Tibial nerve (tissue), 4 donors: ENCODE measurements at places on chromosomes 16 and 17.
A peak's percentile ranks its signal among the peaks of the same experiment; 100 is the strongest.

DNA sequence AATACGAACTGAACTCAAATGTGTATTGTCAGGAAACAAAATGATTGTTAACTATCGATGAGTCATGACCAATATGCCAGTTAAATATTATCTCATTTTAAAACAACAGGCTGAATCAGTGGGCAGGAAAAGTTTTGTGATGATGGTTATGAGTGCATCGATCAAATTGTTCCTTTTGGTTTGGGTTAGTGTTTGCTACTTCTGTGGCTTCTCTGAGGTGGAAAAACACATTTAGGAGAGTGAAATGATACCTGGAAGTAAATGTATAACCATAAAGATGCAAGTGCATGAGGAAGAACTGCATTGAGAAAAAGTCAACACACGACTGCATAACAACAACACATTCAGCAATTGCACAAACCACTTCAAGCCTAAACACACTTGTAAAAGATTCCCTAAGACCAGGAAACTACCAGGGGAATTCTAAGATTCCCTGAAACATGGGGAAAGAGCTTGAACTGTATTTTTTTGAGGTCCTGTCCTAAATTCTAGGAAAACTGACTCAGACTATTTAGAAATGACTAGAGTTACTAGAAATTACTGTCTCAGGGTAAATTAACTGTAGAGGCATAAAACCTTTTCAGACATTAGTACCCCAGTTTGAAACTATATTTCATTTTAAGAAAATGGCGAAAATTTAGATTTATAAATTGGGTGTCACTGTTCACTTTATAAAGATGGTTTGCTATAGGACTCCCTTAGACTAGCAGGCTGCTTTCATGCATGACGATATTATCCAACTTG is 44.8 kb downstream of the CDYL2 start:
- no peak overlapping the region for H3K4me3 ChIP-seq
- DNase-seq: no peak
- H3K4me1 ChIP-seq: no peaks in the 10 kb centered on the region

DNA sequence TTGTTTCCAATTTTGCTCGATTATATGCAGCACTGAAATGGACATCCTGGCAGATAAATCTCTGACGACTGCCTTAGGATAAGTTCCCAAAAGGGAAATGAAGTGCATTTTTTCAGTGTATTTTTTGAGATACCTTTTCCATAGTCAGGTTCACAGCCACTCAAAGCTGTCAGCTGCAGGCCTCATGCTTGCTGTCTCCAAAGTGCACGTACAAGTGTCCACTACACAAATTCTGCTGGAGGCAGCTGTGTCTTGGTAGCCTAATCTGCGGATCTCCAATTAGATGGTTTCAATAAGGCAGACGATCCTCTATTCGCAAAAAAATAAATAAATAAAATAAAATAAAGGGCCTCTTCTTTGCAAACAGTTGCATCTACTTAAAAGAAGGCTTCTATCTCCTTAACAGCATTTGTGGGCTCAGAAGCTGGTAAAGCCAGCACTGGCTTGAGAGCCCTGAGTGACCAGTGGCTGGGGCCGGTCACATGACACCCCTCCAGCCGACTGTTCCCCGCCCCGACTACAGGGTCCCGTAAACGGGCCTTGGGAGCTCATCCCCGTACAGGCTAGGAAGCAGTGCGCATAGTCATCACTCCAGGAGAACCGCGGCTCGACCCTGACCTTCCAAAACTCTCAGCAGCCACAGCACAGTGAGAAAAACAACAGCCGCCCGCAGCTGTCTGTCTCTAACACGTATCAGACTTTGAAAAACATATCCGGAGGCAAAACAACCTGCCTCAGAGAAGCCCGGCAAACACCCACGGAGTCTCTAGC is 18.8 kb downstream of the RPH3AL start:
- H3K27me3 ChIP-seq: no peaks in the 10 kb centered on the region
- H3K4me1 ChIP-seq: no peaks in the 10 kb centered on the region
- H3K27ac ChIP-seq: peak overlapping the region; percentile 82
- peak overlapping the region; percentile 23 for H3K4me3 ChIP-seq

- H3K27me3 ChIP-seq: no peaks in the 10 kb centered on the region
- H3K27ac ChIP-seq: no peak overlapping the region
- H3K36me3 ChIP-seq: no peaks in the 10 kb centered on the region
- H3K4me1 ChIP-seq: no peaks in the 10 kb centered on the region
- no peak for DNase-seq
- no peak overlapping the region for H3K4me3 ChIP-seq
Observed at GRCh38 chr17:49647256-49647585, 30.7 kb downstream of the SPOP start.

DNA sequence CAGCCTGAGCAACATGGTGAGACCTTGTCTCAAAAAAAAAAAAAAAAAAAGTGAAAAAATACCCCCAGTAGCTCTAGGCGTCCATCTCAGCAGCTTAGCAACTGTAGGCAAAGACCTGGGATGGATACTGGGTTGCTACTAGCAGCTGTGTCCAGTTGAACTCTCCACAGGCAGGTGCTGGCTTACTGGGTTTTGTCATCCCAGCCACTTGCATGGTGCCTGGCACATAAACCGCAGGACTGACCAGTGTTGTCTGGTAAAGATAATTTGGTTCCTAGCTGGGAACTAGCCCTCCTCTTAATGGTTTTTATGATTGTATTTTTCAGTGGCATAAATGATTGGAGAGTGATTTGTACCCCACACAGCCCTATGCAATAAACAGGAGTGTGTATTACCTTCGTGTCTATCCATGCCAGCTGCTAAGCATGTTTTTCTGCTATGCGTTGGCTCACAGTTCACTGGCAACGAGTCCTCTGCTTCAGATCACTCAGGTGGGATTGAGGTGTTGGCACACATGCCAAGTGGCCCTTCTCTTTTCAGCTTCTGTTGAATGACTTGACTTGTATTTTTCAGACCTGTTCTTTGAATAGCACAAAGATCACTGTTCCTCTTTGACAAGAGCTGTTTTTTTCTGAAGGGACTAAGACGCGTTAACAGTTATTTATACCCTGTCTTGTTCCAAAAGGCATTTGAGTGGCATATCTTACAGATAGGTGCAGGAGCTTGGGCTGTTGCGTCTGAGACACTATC is 352.9 kb downstream of the SNX29 start:
- H3K4me1 ChIP-seq: no peaks in the 10 kb centered on the region
- H3K27me3 ChIP-seq: no peaks in the 10 kb centered on the region
- H3K36me3 ChIP-seq: no peaks in the 10 kb centered on the region
- no peak overlapping the region for H3K4me3 ChIP-seq
- H3K27ac ChIP-seq: no peak overlapping the region

GRCh38 chr17:68576137-68576536 is 25.0 kb downstream of the FAM20A start:
- H3K4me1 ChIP-seq: peaks cover 44% of the 10 kb centered on the region
- H3K36me3 ChIP-seq: no peaks in the 10 kb centered on the region
- no peak overlapping the region for H3K27ac ChIP-seq
- H3K27me3 ChIP-seq: no peaks in the 10 kb centered on the region
- no peak for DNase-seq
- H3K4me3 ChIP-seq: no peak overlapping the region

DNA sequence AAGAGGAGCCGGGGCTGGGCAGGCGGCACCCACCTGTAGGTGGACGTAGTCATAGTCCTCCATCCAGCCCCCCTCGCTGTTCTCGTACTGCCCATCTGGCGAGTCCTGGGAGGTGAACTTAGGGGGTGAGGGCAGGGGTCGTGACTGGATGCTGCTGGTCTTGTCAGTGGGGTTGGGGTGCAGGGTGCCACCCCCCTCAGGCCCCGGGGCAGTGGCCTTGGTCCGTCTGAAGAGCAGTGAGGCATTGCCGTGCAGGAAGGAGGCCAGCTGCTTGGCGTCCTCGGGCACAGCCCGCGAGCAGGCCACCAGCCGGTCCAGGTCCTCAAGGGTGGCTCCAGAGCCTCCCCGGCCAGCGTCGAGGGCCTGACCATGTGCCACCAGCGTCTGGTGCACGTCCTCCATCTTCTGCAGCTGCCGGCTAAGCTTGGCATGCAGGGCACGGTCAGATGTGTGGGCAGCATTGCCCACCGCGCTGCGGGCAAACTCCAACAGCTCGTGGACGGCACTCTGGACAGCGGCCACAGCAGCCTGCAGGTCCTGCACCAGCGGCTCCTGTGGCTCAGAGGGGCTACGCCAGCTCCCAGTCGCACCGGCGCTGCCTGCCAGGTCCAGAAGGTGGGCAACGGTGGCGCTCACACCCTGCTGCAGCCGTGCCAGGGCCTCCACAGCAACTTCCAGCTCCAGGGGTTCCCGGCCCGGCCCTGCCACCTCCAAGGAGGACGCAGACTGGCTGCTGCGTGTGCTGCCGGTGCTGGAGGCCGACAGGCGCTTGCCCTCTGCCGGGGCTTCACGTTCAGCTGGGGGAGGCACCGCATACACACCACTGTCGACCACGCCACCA is 16.3 kb downstream of the CTRB1 start:
- no peak for DNase-seq
- no peaks in the 10 kb centered on the region for H3K4me1 ChIP-seq
- no peak overlapping the region for H3K4me3 ChIP-seq
- H3K27ac ChIP-seq: no peak overlapping the region
- peaks cover 56% of the 10 kb centered on the region for H3K36me3 ChIP-seq
- H3K27me3 ChIP-seq: no peaks in the 10 kb centered on the region

- DNase-seq: no peak
- no peaks in the 10 kb centered on the region for H3K27me3 ChIP-seq
- no peaks in the 10 kb centered on the region for H3K4me1 ChIP-seq
- no peaks in the 10 kb centered on the region for H3K36me3 ChIP-seq
Observed at GRCh38 chr16:31265329-31266245, 5.8 kb downstream of the ITGAM start.

DNA sequence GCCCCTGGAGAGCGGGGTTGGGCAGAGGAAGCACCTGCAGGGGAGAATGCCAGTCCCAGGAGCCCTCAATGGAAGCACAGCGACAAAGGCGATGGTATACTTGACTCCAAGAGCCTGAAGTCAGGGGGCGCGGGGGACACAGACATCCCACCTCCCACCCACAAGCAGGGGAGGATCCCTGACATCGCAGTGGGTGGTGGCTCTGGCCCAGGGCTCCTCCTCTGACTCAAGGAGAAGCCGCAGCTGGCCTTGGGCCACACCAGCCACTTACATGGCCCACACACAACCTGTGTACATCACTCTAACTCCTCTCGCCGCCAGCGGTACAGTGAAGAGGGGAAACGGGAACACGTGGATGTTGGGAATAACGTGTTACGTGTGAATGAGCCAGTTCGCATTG is 44.3 kb downstream of the FZD2 start:
- H3K4me1 ChIP-seq: no peaks in the 10 kb centered on the region
- H3K4me3 ChIP-seq: no peak overlapping the region
- H3K36me3 ChIP-seq: no peaks in the 10 kb centered on the region
- no peaks in the 10 kb centered on the region for H3K27me3 ChIP-seq
- no peak for DNase-seq
- H3K27ac ChIP-seq: no peak overlapping the region

DNA sequence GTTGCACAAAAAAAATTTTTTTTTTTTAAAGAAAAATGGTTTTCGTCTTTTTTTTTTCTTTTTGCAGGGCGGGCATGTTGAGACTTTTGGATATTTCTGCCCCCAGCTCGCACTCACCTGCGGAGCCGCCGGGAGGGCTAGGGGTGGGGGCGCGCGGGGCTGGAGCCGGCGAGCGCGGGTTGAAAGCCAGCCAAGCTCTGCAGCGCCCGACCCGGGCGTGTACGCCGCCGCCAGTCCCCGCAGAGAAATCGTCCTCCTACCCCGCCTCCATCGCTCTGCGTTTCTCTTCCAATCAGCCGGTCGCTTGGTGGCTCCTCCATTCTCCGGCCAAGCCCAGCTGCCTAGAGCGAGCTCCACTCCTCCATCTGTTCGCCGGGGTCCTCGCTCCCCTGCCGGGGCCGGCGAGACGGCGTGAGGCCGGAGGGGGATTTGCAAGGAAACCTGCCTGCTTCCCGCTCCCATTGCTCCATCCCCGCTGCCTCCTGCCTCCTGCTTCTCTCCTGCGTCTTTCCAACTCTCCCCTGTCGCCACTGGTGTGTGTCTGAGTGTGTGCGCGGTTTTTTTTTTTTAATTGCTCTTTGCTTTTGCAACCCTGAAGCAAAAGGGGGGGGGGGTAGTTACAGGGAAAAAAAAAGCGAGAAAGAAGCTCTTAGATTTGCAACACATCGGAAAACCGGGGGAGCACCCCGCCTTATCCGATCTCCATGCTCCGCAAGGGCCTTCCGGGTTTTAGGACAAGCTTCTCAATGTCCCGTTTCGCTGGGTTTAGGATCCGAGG is 1.8 kb upstream of the UBTF start:
- H3K27me3 ChIP-seq: no peaks in the 10 kb centered on the region
- H3K4me3 ChIP-seq: peak overlapping the region; percentile 77
- H3K4me1 ChIP-seq: peaks cover 42% of the 10 kb centered on the region

- no peaks in the 10 kb centered on the region for H3K27me3 ChIP-seq
- no peaks in the 10 kb centered on the region for H3K4me1 ChIP-seq
- H3K27ac ChIP-seq: no peak overlapping the region
- no peaks in the 10 kb centered on the region for H3K36me3 ChIP-seq
- no peak overlapping the region for H3K4me3 ChIP-seq
Observed at GRCh38 chr17:4474093-4474492, 24.6 kb upstream of the SPNS2 start.

DNA sequence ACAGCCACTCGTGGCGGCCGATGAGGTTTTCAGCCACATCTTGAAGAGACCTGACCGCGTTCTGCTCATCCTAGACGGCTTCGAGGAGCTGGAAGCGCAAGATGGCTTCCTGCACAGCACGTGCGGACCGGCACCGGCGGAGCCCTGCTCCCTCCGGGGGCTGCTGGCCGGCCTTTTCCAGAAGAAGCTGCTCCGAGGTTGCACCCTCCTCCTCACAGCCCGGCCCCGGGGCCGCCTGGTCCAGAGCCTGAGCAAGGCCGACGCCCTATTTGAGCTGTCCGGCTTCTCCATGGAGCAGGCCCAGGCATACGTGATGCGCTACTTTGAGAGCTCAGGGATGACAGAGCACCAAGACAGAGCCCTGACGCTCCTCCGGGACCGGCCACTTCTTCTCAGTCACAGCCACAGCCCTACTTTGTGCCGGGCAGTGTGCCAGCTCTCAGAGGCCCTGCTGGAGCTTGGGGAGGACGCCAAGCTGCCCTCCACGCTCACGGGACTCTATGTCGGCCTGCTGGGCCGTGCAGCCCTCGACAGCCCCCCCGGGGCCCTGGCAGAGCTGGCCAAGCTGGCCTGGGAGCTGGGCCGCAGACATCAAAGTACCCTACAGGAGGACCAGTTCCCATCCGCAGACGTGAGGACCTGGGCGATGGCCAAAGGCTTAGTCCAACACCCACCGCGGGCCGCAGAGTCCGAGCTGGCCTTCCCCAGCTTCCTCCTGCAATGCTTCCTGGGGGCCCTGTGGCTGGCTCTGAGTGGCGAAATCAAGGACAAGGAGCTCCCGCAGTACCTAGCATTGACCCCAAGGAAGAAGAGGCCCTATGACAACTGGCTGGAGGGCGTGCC is 30.1 kb downstream of the CIITA start:
- no peak overlapping the region for H3K27ac ChIP-seq
- no peak overlapping the region for H3K4me3 ChIP-seq
- H3K36me3 ChIP-seq: no peaks in the 10 kb centered on the region
- H3K27me3 ChIP-seq: no peaks in the 10 kb centered on the region
- no peaks in the 10 kb centered on the region for H3K4me1 ChIP-seq
- DNase-seq: no peak
